ENCODE measurements at places on chromosomes 2 and 18.

- DNase-seq = no peak
Observed at GRCh38 chr18:10095356-10095755, 181.5 kb downstream of the VAPA start.

DNA sequence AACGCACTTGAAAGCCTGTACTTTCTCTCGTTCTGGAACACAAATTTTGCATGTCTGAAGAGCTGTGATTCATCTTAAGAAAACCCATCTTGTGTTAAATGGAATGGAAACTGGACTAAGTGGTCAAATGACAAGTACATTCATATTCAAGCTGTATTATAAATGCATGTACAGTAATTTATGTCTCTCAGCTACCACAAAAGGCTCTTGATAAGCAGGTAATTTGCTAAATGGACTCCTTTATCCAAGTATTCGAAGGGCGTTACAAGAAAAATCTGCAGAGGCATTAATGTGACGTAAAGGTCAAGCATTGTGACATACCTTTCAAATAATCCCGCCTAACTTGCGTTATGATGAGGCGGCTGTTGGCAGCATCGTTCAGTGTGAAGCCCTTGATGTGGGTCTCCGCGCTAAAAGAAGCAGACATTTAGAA is 66.6 kb downstream of the ABCG8 start:
- DNase-seq = no peak

- DNase-seq = no peak
Observed at GRCh38 chr2:132656266-132656975, 13.6 kb downstream of the LYPD1 start.

GRCh38 chr2:166104773-166105172 is 23.0 kb downstream of the SCN1A start:
- no peak for DNase-seq

DNA sequence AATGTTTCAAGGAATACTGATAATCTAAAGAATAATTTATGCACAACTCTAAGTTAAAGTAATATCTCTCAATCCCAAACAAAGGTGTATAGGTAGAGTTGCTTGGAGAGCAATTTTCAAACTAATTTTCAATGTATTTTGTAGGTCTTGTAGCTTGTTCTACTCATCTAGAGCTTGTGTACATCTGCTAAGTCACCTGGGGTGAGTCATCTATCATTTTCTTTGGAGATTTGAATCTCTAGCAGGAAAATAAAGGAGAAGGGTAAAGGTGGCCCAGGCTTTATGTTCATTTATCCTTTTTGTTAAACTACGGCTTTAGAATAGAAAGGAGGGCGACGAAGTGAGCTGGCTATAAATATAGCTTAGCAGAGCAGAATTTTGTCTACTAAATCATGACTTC is 76.8 kb upstream of the THUMPD2 start:
- DNase-seq = no peak

DNA sequence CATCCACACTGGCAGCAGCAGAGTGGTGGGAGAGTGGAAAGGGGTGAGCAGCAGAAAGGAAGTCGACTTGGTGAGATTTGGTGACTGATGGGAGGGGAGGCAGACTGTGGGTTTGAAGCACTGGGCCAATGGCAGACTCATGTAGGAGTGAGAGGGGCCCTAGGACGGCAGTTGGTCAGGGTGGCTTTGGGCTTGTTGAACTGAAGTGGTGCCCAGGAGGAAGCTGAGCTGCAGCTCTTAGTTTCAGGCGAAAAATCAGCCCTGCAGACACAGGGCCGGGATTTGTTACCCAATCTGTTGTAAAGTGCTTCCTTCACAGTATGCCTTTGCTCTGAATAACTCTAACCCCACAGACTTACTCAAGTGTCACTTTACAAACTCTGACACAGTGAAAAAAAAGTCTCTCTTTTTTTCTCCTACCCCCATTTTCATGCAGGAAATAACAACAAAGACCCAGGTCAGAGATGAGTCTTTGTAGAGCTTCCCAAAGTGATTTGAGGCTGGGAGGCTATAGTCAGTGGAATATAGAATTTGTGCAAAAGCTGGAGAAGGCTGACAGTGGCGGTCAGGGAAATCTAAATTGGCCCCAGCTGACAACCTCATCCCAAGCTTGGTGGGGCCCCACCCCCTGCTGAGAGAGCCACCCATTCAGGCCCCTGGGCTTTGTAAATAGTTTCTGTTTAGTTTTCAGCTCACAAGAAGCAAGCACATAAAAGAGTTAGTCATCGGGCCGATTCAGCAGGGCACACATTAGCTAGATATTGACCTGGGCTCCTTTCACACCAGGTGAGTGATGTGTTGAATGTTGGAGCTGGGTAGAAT is 226.9 kb downstream of the VAPA start:
- no peak for DNase-seq

GRCh38 chr2:176999301-176999700 is 213.3 kb upstream of the HNRNPA3 start:
- no peak for DNase-seq

GRCh38 chr2:230762317-230762896 is 49.8 kb downstream of the CAB39 start:
- no peak for DNase-seq

DNA sequence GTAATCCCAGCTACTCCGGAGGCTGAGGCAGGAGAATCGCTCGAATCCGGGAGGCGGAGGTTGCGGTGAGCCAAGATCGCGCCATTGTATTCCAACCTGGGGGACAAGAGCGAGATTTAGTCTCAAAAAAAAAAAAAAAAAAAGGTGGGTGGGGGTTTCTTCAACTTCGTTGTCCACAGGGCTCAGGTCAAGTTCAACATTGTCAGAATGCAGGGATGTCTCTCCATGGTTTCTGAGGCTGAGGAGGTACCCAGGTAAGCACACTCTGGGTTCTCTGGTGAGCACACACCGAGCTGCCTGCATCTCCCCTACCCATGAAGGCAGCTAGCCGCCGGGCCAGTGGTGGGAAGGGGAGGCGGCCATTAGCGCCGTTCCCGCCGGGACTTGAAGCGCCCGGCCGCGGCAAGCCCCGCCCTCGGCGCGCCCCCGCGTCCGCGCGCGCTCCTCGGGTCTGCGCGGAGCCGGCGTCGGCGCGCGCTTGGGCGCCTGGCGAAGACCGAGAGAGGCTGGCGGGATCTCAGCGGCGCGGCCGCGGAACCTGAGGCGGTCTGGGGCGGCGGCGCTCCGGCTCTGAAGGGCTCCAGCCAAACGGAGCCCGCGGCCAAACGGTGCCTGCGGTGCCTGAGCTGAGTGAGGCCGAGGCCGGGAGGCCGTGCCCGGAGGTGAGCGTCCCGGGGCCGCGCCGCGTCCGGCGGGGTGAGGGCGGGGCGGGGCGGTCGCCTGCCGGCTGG is at the start of gene UBXN2A:
Gene UBXN2A (plus strand): TSS at position 477 of the 731 bp plus-strand sequence. CDS start 17,852 bp downstream, outside the sequence.
- DNase-seq = peak; percentile 80

- no peak for DNase-seq
Observed at GRCh38 chr18:24611075-24611474, 150.6 kb downstream of the HRH4 start.

DNA sequence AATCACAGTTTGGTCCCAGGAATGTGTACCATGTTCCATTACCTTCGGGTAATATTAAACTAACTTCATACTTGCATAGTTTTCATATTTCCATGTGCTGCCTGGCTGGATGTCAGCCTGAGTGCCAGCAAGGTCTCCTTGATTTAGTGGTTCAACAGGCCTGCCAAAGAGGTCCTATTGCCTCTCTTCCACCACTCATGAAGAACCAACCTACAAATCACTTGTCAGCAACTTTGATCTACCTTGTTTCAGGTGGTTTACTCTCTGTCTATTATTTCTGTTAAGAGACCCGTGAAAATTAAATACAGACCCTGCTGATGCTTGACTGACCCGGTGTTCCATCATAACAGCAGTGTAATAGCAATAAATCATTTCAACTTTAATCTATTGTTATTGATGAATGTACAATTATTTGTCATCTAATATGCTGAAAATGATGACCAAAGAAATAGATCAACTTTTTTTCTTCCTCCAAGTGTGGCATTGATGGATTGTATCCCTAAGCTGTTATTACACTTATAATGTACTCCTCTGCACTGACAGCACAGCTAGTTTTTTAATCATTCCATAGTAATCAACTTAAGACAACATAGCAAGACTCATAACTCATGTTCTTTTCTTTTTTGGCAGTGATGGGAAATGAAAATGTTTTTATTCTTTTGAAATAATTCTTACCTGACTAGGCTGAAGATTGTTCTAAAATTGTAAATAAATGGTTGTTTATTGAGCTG is 1220.2 kb upstream of the ACVR2A start:
- DNase-seq = no peak

- DNase-seq = no peak
Observed at GRCh38 chr2:241876528-241877196, 7.1 kb downstream of the RTP5 start.

DNA sequence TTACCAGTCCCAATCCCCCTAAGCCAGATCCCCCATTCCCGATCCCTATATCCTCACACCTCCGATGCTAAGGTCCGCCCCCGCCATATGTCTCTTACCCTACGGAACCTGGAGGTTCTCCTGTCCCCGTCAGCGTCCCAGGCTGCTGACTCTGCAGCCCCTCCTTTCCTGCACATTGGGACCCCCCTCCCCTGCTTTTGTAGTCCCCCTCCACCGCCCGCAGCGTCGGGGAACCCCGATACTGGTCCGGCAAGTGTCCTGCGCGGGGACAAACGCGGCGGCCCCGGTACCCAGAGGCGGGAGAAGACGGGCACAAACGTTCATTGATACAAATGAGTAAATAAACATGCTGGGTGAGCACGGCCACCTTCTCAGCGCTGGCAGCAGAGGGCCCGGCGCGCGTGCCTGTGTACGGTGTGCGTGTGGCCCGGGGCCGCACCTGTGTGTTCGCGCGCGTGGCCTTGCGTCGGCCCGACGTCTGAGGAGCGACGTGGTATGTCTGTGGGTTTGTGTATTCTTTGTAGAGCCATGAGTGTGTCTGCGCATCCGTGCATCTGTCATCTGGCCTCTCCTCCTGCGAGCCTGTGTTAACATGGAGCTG is 2.0 kb upstream of the CYP26B1 start:
- no peak for DNase-seq

DNA sequence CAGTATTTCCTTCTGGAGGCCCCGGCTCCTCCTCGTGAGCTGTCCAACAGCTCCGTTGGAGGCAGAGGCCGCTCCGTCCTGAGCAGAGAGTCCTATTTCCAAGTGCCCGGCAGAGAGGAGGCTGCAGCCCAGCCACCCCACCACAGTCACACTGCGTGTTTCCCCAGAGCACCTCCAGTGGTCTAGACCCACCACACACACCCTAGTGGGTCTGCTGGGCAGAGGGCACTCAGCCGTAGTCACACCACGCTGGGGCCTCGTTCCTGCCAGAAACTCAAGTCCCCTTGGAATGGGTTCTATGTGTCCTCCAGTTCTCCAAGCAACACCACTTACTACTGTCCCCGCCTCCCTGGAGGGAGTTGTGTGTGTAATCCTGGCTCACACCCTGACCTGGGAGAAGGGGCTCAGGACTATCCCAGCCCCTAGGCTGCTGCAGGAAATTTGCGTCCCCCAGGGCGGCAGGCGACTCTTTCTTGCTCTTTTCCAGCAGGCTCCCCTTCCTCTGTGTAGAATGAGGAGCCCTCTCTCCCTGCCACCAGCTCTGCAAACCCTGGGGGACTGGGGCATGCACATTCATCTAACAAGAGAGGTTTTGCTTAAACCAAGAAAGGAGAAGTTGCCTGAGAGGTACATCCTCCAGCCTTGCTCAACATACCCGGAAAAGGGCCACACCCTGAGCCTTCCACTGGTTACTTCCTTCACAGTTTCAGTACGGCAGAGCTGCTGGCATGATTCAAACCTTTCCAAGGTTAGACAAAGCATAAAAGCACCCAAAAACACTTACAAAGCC is 114.1 kb downstream of the NDUFA10 start:
- no peak for DNase-seq

- no peak for DNase-seq
Observed at GRCh38 chr2:102117472-102117858, 25.1 kb upstream of the IL1R1 start.

- no peak for DNase-seq
Observed at GRCh38 chr2:56109994-56110393, 73.8 kb upstream of the CCDC85A start.

- DNase-seq = peak; percentile 99
Observed at GRCh38 chr2:134918526-134919340, at the start of gene CCNT2. CCNT2 (plus strand) TSS chr2:134918822; CDS start chr2:134918855, 33 bp downstream.

GRCh38 chr18:61606759-61607158 is 273.5 kb downstream of the CDH20 start:
- DNase-seq = peak; percentile 2

- no peak for DNase-seq
Observed at GRCh38 chr2:86765310-86765695, 25.4 kb downstream of the CD8A start.

- no peak for DNase-seq
Observed at GRCh38 chr2:64763126-64763525, 109.4 kb upstream of the SERTAD2 start.

DNA sequence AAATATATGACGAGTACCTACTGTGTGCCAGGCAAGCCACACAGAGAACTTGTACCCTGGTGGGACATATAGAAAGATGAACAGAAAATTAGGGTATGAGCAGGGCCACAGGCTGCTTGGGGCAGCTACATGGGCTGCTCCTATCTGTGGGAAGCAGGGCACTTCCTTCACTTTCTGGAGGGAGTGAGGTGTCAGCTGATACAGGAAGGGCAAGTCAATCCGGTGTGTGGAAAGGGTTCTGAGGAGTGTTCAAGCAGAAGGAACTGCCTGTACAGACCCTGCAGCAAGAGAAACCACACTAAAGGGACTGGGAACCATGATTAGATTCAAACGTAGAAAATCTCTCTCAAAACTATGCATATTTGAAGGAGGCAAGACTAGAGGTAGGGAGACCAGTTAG is 58.6 kb upstream of the BCL11A start:
- no peak for DNase-seq

DNA sequence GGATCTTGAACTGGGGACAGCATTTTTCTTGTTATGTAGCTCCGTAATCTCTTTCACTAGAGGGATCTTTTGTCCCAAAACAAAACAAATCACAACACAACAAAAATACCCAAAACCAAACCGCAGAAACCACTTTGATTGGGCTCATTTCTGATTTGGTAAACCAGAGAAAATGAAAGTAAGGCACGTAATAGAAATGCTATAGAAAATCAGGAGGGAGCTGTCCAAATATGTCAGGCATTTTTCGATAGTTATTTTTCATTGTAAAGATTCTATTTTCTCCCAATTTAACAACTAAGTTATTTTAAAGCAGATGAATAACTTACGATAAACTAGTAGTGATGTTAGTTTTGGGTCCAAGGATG is 406.5 kb downstream of the XIRP2 start:
- DNase-seq = no peak

- DNase-seq = no peak
Observed at GRCh38 chr2:62145478-62146100, 50.3 kb upstream of the B3GNT2 start.

GRCh38 chr2:242063436-242063835 is 193.9 kb downstream of the RTP5 start:
- DNase-seq = no peak

DNA sequence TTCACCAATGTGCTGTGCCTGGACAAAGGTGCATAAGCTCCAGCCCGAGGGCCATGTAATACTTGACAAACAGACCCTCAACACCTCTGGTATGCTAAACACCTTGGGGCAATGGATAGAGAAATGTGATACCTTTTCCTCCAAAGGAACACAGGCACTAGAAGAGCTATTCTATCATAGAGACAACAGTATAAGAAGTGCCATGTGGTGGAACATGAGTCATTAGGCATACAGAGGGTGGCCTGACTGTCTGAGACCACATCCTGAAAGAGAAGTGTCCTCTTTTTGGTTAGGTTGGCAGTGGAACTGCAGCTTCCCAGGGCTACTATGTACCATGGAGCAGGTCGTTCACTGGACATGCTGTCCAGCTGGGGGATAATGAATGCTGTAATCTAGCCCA is 153.9 kb downstream of the INSIG2 start:
- no peak for DNase-seq

Measured in nucleus accumbens (tissue), 56 donors.